NCI-H345 (cell line): ENCODE measurements at places on chromosomes 3 and 15.
A peak's percentile ranks its signal among the peaks of the same experiment; 100 is the strongest.

GRCh38 chr3:152222327-152222726 lies 46.4 kb upstream of the MBNL1 start:
- no peak for DNase-seq

DNA sequence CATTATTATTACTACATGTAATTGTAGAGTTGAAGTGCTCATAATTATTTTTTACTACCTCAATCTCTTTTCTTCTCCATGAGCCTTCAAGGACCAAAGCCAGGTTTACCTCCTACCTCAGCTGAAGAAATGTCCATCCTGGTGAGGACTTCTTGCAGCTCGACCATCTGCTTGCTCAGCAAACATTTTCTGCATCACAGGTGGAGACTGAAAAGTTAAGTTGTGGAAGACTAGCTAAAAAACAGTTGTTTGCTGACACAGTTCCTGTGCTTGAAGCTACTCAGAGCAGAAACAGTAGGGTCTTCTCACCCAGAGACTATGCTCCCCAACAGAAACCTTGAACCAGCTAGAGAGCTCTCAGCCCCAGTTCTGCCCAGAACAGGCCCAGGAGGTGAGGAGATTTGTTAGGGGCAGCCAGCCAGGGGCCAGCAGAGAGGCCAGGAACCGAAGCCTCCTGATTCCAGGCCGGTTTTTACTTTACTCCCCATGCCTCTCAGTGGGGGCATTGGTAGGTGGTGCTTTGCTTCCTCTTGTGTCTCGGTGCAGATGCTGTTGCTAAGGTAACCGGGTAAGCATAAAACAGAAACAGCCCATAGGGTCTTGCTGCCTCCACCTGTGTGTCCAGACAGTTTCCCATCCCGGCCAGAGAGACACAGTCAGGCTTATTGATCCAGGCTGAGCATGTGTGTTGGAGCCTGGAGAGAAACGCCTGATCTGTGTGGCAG lies 54.9 kb downstream of the CCNL1 start:
- peak; percentile 43 for DNase-seq

DNA sequence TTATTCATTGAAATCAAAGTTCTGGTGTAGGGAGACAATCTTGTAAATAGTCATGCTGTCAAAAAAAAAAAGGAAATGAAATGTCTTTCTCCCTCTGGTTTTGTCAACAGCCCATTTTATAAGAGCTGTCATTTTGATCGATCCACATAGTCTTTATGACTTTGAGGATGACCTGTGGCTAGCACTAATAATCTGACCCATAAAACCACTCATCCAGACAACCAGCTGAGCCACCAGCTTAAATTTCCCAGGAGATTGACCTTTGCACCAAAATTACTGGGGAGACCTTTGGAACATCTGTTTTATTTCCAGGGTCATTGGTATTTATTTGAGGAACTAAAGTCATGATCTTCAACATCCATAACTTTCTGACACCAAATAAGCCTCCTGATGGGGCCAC lies 98.5 kb upstream of the MME start:
- no peak for DNase-seq

GRCh38 chr3:8621872-8622271 lies 22.7 kb downstream of the SSUH2 start:
- DNase-seq: no peak

- DNase-seq: no peak
Observed at GRCh38 chr3:59258550-59259260, 208.9 kb upstream of the CFAP20DC start.
